Upper lobe of left lung (tissue), 6 donors: ENCODE measurements at places on chromosomes 2 and 18.

GRCh38 chr2:15195813-15196212 lies 365.3 kb downstream of the NBAS start:
- DNase-seq, result no peak

GRCh38 chr18:61847164-61847791 lies 45.5 kb downstream of the RNF152 start:
- DNase-seq, result no peak

- no peak for DNase-seq
Measured at GRCh38 chr2:182559623-182560022, 132.8 kb upstream of the PDE1A start.

DNA sequence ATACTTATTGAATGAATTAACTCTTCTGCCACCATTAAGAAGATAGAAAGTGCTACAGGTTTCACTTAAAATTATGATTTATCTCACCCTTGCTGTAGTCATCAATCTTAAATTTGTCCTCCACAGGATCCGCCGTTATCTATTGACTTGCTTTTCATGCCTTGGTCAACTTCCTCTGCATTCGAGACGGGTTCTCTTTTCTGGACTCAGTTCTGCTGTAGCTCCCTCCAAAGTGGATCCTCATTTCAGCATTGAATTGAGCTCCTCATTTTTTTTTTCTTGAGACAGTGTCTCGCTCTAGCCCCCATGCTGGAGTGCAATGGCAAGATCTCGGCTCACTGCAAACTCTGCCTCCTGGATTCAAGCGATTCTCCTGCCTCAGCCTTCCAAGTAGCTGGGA lies 27.6 kb downstream of the INPP5D start:
- no peak for DNase-seq

DNA sequence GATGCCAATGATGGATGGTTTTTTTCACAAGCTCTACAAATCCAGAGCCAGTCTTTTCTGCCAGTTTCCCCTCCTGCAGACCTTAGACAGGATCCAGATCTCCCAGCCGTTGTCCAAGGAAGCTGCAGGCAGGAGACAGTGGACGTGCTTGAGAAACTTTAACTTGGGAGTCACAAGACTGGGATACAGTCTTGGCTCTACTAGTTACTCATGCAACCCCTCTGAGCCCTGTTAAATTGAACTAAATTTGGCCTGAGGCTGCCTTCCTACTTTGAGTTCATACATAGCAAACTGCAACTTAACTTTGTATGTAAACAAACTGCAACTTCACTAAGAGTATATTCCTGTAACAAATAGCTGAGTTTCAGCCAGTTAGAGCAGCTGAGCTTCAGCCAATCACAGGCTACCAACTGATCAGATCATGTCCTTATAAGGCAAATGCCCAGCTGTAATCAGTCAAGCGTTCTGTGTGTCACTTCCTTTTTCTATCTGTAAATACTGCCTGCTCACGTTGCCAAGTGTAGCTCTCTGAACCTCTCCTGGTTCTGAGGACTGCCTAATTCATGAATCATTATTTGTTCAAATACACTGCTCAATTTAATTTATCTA lies 140.9 kb downstream of the CAPN13 start:
- DNase-seq, result peak; percentile 48

DNA sequence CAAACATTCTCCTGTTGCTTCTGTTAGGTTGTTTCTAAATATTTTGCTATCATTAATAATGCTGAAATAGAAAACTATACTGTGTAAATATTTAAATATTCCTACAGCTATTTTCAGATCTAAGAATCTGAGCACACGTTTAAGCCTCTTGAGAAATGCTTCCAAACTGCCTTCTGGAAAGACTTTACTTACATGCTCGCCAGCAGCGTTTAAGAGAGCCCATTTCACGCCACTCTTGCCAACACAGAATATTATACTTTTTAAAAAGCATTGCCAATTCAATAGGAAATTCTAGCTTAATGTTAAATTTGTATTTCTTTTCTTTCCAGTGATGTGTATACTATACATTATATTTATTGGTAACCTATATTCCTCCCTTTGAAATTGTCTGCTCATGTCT lies 92.0 kb downstream of the TMEM163 start:
- DNase-seq, result no peak

- no peak for DNase-seq
Measured at GRCh38 chr2:120005834-120006521, 6.9 kb upstream of the EPB41L5 start.

DNA sequence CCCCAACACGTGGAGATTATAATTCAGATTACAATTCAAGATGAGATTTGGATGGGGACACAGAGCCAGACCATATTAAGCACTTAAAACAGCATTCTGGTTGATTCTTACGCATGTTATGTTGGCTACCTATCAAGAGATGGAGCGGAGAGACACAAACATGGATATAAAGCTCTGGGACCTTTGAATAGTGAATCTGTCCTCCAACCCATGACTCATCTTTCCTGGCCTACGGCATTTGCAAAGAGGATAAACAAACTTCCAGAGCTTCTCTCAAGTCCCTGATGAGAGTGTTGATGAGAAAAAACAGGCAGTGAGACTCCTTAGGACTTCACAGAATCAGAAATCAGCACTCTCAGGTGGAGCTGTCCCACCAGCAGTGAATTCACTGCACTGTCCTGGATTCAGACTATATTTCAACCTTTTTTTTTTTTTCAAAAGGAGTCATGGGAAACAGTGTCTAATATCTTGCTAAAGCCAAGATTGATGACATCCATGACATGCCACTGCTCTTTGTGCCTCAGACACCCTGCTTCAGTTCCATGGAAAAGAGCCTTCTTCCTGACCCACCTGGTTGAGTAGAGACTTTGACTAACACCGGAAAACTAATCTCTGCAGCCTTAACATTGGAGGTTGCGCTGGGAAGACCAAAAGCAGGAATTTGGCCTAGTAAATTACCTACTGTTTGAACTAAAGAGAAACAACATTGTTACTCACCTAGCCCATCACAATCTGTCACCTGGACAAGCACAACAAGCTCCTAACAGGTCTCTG lies 62.1 kb upstream of the NPAS2 start:
- DNase-seq, result no peak

DNA sequence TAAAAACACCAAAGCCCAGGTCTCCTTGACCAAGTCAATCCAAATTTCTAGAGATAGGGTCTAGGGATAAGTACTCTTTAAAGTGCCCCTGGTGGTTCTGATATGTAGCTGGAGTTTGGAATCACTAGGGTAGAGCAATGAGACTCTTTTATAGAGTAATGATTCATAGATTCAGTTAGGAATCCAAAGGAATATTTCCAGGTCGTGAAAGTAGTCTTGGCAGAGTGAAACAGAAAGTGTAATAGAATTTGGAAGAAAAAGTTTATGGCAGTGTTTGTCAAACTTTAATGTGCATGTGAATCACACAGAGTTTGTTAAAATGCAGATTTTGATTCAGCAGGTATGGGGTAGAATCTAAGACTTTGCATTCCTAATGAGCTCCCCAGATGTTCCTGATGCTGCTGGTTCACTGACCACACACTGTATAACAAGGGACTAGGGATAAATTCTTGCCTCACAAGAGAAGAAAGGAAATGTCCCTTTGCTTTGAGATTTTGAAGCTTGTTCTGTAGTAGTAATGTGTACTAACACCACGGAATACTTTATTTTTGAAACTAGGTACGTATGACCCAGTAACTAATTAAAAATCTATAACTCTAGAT lies 1.8 kb downstream of the UPP2 start:
- DNase-seq, result no peak

- DNase-seq, result no peak
Measured at GRCh38 chr2:127398239-127398590, 10.4 kb upstream of the MAP3K2 start.

GRCh38 chr18:43303376-43303775 lies 26.1 kb upstream of the SYT4 start:
- no peak for DNase-seq

GRCh38 chr2:84940831-84941412 lies 30.0 kb upstream of the KCMF1 start:
- no peak for DNase-seq
